Camera-type eye (tissue), 1 donor: ENCODE measurements at places on chromosomes 7 and 10. TPM values are rescaled to one million over a fixed set of nuclear protein-coding genes. Genes with fewer than 3 reads are reported as not detected.

FGL2 gene
- 34.0 TPM for total RNA-seq

DDC gene
- total RNA-seq = 4.3 TPM

ANXA8L1 gene
- 4.9 TPM for total RNA-seq

FAM25C gene
- not detected for total RNA-seq

ERCC6 gene
- total RNA-seq = 35.5 TPM

MRPL32 gene
- total RNA-seq = 50.1 TPM

SLC26A3 gene
- not detected for total RNA-seq

EXOSC1 gene
- total RNA-seq = 20.1 TPM

PLCE1 gene
- 28.2 TPM for total RNA-seq

ABCA13 gene
- total RNA-seq = 1.8 TPM

CALHM3 gene
- not detected for total RNA-seq

AGR2 gene
- 17.9 TPM for total RNA-seq

GBX1 gene
- not detected for total RNA-seq

NXPH1 gene
- total RNA-seq = 1.6 TPM

NOC3L gene
- 40.8 TPM for total RNA-seq

FAM20C gene
- 24.7 TPM for total RNA-seq

PROSER2 gene
- 7.4 TPM for total RNA-seq

SPDYE5 gene
- 0.22 TPM for total RNA-seq
